ENCODE measurements at places on chromosomes 16 and 17.

DNA sequence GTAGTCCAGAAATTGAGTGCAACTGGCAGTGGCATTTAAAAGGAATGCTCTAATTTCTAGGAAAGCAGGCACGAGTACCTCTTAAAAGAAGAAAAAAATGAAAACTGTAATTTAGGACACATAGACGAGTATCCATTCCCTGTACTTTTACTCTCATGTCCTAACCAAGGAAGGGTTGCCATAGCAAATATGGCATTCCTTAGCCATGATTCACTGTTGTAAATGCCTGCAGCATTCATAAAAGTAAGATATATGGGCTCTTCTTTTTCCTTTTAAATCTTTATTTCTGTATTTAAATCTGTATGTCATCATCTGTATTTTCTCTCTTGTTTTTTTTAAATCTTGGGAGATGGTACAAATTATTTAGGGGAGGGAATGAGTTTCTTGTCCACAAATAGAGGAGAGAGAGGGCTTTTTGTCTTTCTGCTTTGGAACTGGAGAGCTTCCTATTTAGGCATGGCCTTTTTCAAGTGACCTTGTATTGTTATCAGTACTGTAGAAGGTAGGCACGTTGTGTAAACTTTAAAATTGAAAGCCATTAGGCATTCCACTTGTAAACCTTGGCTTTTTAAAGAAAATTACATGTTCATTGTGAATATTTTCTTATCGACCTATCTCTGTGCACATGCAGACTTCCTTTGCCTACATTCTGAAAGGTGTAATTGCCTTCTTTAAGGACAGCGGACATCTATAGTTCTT lies 50.0 kb downstream of the TENT4B start:
- no peak for DNase-seq

GRCh38 chr17:3989041-3989886 lies 25.0 kb upstream of the ATP2A3 start:
- DNase-seq: no peak

DNA sequence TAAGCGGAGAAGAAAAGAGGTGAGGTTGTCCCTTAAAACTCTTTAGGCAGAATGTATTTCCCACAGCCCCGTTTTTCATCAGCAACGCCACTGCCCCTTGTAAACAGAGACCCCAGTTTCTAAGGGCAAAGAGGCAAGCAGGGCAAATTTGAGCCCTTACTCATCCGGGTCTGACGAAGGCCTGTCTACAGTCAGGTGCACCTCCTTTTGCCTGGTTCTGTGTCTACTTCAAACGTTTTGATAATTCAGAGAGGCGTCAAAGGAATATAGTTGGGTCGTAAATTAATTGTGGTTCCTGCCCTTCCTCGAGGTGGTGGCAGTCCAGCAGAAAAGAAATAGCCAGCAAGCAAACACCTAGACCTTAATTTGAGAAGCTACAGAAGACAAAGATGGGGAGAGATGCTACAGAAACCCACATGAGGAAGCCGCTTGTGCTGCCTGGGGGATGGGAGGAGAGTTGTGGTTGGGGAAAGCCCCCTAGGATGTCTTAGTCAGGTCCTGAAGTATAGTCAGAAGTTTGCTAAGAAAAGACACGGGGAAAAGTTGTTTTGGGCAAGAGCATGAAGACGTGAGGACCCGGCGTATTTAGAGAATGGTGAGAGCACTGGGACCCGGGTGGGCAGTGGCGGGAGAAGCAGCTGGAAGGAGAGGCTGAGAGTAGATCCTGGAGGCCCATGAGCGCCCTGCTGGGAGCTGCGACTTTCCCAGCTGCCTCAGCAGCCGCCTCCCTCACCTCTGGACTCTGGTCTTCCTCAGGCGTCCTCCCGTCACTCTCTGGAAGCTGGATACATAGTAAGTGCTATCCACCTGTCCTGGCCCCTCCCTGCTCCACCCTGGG lies 2.4 kb downstream of the FBRS start:
- no peak for DNase-seq

DNA sequence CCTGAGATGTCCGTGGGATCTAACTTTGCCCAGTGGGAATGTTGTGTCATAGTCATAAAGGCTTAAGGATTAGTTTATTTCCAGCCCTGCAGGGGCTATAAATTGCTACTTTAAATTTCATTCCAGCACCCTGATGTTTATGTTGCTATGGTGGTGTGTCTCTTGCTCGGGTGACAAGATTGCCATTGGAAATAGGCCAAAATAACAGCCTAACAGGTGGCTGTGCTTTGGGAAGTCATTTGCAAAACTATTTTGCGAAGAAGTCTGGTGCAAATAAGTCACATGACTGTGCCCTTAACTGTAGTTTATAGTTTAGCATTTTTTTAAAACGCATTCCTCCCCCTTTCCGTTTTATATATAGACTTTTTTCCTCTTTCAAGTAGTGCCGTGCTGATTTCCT lies 23.1 kb downstream of the PITPNC1 start:
- DNase-seq: no peak

- no peak for DNase-seq
These were observed 53.1 kb upstream of the ATP2A3 start for GRCh38 chr17:4017377-4017776.

DNA sequence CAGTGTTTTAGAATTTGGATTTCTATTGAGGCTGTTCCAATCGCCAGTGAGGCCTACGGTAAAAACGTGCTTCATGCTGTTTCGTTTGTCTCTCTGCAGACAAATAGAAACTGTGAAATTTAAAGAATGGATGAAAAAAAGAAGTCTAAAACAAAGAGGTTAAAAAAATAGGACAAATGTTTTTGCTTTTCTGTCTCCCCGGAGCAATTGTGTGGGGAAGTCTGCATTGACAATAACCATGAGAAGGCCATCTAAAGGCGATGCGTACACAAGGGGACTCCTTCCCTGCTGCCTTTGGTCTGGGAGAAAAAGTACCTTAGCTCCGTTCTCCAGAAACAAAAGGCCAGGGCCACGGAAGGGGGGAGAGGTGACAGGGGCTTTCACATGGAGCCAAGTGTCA lies 4.6 kb upstream of the ZFHX3 start:
- no peak for DNase-seq

All from sciatic nerve (tissue), 2 donors.